Activated CD4-positive, alpha-beta memory T cell treated with anti-CD3 and anti-CD28 coated beads for 36 hours (primary cell): ENCODE measurements at places on chromosomes 12 and 14. TPM values are rescaled to one million over a fixed set of nuclear protein-coding genes. Genes with fewer than 3 reads are reported as not detected.

Gene GPRC5D
- not detected for total RNA-seq

Gene CORO1C
- total RNA-seq, result 62.1 TPM

Gene FZD10
- not detected for total RNA-seq

Gene CLEC2D
- total RNA-seq, result 191 TPM

Gene KRT78
- total RNA-seq, result not detected

Gene HOXC12
- total RNA-seq, result not detected

Gene ANP32D
- not detected for total RNA-seq

Gene ATP23
- 16.3 TPM for total RNA-seq

Gene CLEC6A
- not detected for total RNA-seq

Gene KDM5A
- total RNA-seq, result 59.7 TPM

Gene KLHL33
- 0.12 TPM for total RNA-seq

Gene FOXA1
- 0.19 TPM for total RNA-seq

Gene GDF11
- 8.7 TPM for total RNA-seq

Gene PDZRN4
- total RNA-seq, result not detected

Gene PTCSC3
- total RNA-seq, result not detected

Gene RDH11
- 70.9 TPM for total RNA-seq

Gene GSC
- total RNA-seq, result not detected

Gene KRT72
- total RNA-seq, result not detected

Gene PTPN6
- total RNA-seq, result 321 TPM

Gene CPM
- 19.8 TPM for total RNA-seq

Gene NTF3
- total RNA-seq, result not detected

Gene HOXC4
- total RNA-seq, result 0.17 TPM

Gene KCNH3
- 1.3 TPM for total RNA-seq

Gene FGFR1OP2
- 49.1 TPM for total RNA-seq

Gene GCH1
- total RNA-seq, result 40.8 TPM

Gene OTX2
- not detected for total RNA-seq

Gene KSR2
- 0.45 TPM for total RNA-seq

Gene TAS2R50
- not detected for total RNA-seq

Gene ARG2
- total RNA-seq, result 7.6 TPM

Gene RDH12
- total RNA-seq, result not detected

Gene SERPINA1
- 22.1 TPM for total RNA-seq

Gene BIN2
- 64.6 TPM for total RNA-seq
